Adrenal gland (tissue), 19 donors: ENCODE measurements at places on chromosomes 5 and 9. TPM values are rescaled to one million over a fixed set of nuclear protein-coding genes. Genes with fewer than 3 reads are reported as not detected.

GRCh38 chr9:89377411-89377810 lies 59.1 kb downstream of the SECISBP2 start:
- DNase-seq = no peak

Gene PTCH1
- 6.5 TPM for total RNA-seq

Gene TMEM171
- 0.42 TPM for total RNA-seq

Gene GALNT12
- 20.6 TPM for total RNA-seq
